ENCODE measurements at places on chromosomes 6 and 20.

DNA sequence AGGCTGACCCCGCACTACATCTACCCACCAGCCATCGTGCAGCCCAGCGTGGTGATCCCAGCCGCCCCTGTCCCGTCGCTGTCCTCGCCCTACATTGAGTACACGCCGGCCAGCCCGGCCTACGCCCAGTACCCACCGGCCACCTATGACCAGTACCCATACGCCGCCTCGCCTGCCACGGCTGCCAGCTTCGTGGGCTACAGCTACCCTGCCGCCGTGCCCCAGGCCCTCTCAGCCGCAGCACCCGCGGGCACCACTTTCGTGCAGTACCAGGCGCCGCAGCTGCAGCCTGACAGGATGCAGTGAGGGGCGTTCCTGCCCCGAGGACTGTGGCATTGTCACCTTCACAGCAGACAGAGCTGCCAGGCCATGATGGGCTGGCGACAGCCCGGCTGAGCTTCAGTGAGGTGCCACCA lies 16.4 kb downstream of the RBM38 start:
- no peak for DNase-seq

DNA sequence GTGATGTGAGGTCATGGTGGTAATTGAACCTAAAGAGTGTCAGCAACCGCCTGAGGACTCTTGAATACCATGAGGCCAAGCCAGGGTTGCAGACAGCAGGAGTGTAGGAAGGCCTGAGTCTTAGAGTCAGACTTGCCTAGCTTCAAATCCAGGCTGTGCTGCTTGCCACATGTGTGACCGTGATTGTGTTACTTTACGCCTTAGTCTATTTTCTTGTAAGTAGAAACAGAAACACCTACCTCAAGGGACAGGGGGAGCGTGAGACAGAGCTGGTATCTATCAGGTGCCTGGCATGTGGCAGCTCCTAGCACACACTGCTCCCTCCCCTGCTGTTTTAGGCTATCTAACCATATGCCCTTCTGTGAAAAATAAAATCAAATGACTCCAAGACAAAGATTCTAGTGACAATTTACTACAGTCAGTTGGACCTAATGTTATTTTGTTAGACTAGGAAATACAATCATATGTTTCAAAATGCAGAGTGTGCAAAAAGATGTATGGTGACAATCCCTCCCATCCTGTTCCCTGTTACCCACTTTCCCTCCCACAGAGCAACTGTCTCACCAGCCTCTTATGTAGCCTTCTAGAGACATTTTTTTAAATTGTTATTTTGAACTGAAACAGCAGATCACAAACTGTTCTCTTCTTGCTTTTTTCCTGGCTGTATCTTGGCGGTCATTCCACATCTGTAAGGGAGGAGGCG lies 21.7 kb downstream of the TAF8 start:
- DNase-seq, result no peak

- no peak for DNase-seq
Observed at GRCh38 chr6:92468066-92468465, 951.3 kb downstream of the EPHA7 start.

DNA sequence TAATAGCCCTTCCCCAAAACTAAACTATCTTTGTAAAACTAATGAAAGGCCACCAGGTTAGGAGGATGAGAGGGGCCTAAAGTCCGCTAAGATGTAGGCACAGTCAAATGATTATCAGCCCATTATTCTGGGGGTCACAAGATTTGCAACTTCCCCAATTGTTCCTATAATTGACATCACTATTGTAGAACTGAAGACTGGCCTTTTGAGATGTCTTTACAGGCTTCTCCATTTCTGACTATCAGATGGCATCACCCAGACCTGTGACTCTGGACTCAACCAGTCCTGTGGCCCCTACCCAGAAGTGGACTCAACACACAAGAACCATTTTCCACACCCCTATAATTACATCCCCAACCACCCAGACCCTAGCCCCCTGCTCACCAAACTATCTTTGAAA lies 61.5 kb upstream of the MAP7 start:
- DNase-seq, result no peak

DNA sequence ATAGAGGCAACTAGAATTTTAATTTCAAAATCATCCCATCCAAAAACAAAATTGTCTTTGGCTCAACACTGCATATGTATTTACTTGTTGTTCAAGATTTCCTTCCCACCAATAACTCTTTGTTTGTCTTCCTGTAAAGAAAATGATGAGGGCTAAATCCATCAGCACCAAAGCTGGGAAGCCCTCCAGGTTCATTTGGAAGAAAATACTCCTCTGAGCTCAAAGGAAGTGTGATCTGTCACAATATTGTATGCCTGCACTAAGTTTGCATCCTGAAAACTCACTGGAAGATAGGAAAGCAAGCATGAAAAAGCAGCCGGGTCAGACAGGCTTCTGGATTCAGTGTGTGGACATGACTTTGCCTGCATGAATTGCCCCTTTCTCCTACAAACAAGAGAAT lies 28.7 kb upstream of the OPRM1 start:
- no peak for DNase-seq

DNA sequence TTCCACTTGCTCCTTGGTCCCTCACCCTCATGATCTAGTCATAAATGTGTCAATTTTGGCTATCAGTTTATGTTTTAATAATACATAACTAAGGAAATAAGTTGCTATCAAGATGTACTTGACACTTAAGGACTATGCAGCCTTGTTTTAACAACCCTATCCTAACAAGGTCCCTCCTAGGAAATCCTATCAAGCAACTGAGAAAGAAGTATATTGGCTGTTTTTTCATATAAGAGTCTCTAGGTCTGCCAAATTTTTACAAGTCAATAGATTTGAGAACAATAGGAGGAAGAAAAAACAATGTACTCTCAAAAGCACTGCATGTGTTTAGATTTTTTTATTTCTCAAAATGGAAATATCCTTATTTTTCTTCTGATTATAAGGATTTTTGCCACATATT lies 14.7 kb downstream of the FILIP1 start:
- DNase-seq, result no peak

- no peak for DNase-seq
Observed at GRCh38 chr20:2814076-2814475, 711 bp upstream of the C20orf141 start.

DNA sequence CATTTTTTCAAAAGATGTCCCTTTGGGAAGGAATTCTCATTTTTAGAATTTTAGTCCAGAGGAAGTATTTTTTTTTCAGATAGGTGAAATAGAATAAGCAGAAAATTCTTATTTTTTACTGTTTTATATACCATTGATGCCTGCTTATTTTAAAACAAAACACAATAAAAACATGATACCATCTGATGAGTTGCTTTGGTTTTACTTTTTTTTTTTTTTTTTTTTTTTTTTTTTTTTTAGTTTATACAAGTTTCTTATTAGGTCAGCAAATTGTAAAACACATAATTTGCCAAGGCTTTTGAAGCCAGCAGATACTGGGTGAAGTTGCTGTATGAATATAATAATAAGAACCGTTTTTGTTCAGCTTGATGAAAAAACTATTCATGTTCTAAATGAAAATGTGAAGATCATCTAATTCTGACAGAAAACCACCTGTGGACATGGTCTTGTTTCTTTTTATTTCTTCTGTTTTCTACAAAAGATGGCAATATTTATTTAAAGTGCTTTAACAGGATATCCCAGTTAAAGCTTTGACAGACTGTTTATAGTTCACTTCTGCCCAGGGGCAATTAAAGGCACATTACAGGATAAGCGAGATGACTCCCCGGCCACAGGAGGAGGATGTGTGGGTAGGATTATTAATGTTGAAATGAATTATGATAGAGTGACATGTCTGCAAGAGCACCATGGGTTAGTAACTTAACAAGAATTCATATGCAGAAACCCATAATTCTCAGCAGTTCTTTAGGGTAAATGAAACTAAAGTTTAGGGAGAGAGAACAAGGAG lies 31.1 kb downstream of the MYB start:
- DNase-seq, result no peak

DNA sequence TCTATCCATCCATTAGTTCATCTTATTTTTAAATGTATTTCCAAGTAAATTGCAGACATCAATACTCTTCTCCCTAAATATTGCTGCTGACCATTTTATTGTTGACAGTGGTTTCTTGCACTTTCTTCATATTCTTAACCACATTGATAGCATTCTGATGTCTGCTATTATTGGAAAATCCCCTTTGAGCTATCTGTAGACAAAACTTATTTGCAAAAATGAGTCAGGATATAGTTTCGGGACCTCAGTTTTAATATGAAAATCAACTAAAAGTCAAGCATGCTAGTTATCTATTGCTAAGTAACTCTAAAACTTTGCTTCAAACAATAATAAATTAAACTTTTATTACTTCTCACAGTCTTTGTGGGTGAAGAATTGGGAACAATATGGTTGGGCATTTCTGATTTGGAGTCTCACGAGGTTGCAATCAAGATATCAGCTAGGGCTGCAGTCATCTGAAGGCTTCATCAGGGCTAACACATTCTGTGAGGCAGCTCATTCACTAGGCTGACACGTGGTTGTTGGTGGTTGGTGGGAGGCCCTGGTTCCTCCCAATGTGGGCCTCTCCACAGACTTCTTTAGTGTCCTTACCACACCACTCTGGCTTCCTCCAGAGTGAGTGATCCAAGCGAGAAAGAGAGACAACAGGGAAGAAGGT lies 32.7 kb downstream of the CD109 start:
- DNase-seq, result no peak

- DNase-seq, result no peak
Observed at GRCh38 chr6:33975661-33976436, 170.0 kb downstream of the GRM4 start.

GRCh38 chr20:32538526-32538939 lies 46.6 kb downstream of the NOL4L start:
- DNase-seq, result no peak

- no peak for DNase-seq
Observed at GRCh38 chr6:33392595-33392948, 949 bp downstream of the KIFC1 start.

DNA sequence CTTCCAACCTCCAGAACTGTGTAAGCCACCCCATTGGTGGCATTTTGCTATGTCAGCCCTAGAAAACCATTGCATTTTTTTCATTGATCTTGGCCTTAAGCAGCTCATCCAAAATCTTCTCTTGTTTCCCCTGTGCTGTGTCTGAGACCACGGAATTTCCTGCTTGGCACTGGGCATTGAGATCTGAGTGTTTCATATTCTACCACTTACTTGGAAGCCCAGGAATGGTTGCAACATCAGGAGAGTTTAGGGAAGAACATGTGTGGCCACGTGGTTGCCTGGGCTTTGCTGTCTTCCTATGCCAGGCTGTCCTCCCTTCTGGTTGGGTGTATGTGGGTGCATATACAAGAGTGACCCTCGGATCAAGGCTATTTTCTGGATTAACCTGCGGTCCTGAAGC lies 139.3 kb upstream of the PMEPA1 start:
- no peak for DNase-seq

DNA sequence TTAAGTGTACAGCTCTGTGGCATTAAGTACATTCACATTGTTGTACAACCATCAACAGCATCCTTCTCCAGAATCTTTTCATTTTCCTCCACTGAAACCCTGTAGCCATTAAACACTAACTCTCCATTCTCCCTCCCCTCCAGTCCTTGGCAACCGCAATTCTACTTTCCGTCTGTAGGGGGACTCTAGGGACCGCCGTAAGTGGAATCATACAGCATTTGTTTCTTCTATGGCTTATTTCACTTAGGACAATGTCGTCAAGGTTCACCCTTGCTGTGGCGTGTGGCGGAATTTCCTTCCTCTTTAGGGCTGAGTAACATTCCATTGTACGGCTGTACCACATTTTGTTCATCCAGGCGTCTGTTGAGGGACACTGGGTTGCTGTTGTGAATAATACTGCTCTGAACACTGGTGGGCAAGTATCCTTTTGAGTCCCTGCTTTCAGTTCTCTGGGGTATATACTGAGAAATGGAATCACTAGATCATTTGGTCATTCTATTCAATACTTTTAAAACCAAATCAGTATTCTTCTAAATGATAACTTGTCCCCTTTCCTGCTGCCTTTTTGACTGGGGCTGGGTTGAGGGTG lies 50.7 kb downstream of the PPP1R3G start:
- DNase-seq, result peak; percentile 8

DNA sequence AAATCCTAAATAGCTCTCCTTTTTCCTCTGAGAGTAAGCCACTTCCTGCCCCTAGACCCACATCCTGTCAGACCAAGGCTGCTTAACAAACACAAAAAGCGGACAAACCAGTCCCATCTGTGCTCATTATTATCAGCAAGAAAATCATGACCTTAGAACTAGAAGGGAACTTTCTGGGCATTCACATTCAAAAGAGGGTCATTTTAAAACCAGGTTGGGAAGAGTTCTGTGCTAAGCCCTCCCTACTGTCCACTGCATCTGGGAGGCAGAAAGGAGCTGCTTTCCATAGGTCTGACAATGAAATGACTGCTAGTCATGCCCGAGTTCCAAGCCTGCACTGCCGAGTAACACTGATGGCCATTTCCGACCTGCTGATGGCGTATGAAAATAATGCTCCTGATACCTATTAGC lies 15.4 kb downstream of the EZR start:
- DNase-seq, result no peak

DNA sequence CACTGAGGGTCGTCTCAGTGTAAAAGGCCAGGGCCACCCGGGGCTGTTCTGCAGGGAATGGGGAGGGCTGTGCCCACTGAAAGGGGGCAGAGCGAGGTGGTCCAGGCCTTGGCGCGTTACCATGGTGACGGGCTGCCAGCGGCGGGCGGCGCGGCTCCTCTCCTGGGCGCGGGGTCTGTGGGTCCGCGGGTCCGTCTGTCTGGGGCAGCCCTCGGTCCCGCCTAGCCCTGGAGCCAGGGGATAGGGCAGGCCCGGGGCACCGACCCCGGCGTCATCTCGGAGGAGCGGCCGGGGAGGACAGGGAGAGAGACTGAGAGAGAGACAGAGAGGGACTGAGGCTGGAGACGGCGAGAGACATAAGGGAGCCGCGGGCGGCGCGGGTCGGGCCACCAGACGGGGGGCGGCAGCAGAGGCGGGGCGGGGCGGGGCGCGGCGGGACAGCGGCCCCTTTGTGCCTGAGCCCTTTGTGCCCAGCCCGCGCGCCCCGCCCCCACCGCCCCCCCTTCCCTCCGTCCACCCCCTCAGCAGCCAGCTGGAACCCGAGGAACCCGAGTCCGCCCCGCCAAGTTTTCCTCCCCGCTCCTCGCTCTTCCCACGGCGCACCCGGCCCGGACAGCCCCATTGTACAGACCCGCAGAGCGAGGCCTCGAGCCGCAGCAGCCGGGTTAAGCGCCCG lies at the start of gene KIAA1755:
Gene KIAA1755 (minus strand): TSS at position 358 of the 676 bp plus-strand sequence. CDS start 235 bp downstream, at position 123.
- no peak for DNase-seq

- no peak for DNase-seq
Observed at GRCh38 chr6:142913036-142913510, 31.9 kb downstream of the HIVEP2 start.
